Activated T-helper 1 cell treated with anti-CD3 and anti-CD28 coated beads, Interleukin-2, amount 50 U/mL, for 16 hours (primary cell): ENCODE measurements at places on chromosomes 7 and 10.

DNA sequence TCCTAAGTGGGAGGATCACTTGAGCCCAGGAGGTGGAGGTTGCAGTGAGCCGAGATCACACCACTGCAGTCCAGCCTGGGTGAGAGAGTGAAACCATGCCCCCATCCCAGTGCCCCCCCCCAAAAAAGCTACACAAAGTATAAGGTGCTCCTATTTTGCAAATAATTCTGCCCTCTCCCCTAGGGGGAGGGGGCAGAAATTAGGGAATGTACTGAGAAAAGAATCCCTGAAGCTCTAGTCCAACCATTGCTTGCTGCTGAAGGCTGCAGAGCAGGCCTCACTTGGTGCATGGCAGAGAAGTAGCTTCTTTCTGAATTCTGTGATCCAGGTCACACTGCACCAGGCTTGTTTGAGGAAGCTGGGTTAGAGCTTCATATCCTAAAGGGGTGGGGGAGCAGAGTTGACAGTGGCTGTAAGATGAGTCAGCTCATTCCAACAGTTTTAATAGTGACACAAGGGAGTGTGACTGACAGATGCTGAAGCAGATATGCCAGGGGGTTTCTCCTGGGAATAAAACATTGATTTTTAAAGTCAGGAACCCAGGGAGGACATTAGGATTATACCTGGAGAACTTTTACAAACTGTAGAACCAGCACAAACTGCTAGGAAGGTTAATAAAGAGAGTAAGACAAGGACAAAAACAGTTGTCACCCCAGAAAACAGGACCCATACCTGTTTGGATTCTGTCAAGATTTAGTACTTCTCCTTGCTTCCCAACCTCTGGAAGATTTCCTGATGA, 32.8 kb upstream of the STRIP2 start:
- no peak for DNase-seq

DNA sequence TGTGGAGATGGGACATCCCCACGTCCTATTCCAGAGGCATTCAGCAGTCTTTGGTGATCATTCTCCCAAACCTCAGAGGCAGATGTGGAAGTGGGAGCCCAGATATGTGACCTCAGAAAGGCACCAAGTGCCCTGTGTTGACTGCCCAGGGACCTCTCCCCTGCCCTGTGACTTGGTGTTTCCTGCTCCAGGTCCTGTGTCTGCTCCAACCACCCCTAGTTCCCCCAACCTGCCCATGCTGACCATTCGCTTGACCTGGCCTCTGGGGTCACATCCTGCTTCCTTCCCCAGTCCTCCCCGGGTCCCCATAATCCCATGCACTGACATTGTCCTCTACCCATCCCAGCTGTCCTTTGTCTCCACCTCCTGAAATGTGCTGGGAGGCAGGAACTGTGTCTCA, 7.6 kb downstream of the CYP26A1 start:
- no peak for DNase-seq

GRCh38 chr7:155962968-155963300, 150.7 kb upstream of the SHH start:
- DNase-seq: no peak

DNA sequence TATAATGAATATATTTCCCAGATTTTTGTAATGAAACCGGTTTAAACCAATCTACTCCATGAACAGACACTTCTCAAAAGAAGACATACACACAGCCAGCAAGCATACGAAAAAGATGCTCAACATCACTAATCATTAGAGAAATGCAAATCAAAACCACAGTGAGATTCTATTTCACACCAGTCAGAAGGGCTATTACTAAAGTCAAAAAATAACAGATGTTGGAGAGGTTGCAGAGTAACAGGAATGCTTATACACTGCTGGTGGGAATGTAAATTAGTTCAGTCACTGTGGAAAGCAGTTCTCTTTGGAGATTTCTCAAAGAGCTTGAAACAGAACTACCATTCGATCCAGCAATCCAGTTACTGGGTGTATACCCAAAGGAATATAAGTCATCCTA, 240.7 kb downstream of the TSPAN12 start:
- no peak for DNase-seq

DNA sequence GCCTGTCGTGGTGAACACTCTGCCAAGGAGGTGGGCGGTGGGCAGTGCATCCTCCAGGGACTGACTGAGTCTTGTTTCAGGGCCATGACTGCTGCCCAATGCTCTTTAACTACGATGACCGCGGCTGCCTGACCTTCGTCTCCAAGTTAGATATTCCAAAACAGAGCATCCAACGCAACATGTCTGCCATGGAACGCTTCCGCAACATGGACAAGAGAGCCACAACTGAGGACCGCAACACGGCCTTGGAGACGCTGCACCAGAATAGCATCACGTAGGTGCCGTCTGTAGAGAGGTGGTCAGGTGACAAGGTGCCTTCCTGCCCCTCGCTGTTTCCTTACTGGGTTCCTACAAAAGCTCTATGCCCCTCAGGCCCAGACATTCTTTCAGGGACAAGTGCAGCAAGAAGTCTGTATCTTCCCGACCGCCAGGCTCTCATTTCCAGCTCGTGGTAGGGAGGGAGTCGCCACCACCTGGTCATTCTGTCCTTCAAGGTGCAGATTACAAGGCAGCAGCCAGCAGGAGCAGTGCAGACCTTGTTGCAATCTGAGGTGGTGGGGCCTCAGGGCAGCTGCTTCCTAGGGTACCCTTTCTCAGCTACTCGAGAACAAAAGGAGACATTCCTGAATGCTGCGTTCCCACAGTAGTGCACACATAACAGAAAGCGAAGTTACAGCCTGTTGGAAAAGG, 14.9 kb upstream of the ARPC1B start:
- DNase-seq: no peak

GRCh38 chr10:124701435-124701834, 42.7 kb downstream of the FAM53B start:
- DNase-seq: no peak

DNA sequence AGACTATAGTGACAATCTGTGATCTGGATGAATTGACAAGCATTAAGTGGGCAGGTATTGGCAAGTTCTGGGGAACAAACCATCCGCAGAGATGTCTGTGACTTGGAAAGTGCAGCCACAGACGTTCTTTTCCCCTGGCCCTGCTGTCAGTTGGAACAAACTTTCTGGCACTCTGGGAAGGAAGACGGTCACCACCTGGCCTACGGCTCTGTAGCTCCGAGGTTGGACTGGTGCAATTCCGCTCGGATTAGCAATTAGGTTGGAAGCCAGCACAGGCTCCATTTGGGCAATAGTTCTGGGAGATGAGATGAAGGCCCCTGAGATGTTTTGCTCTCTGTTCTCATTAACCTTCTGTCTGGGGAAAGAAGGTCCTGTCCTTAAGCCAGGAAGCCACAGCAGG, 437.5 kb downstream of the CALN1 start:
- DNase-seq: no peak

DNA sequence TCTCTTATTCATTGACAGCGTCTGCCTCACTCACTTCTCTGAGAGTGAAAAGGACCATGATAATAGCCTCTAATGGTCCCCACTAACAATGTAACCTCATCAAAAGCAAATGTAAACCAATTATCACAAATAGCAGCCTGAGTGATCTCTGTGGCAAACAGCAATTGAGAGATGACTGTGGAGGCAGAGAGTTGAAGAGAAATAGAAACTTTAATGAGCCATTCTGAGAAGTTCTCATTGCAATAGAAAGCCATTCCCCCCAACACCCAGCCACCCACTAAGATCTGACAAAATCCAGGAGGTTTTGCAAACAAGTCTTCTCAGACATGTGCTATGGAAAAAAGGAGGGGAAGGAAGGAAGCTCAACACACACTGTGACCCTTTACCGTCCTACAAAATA, 44.2 kb upstream of the RNF148 start:
- no peak for DNase-seq
